ENCODE measurements at places on chromosomes 11 and 22.

DNA sequence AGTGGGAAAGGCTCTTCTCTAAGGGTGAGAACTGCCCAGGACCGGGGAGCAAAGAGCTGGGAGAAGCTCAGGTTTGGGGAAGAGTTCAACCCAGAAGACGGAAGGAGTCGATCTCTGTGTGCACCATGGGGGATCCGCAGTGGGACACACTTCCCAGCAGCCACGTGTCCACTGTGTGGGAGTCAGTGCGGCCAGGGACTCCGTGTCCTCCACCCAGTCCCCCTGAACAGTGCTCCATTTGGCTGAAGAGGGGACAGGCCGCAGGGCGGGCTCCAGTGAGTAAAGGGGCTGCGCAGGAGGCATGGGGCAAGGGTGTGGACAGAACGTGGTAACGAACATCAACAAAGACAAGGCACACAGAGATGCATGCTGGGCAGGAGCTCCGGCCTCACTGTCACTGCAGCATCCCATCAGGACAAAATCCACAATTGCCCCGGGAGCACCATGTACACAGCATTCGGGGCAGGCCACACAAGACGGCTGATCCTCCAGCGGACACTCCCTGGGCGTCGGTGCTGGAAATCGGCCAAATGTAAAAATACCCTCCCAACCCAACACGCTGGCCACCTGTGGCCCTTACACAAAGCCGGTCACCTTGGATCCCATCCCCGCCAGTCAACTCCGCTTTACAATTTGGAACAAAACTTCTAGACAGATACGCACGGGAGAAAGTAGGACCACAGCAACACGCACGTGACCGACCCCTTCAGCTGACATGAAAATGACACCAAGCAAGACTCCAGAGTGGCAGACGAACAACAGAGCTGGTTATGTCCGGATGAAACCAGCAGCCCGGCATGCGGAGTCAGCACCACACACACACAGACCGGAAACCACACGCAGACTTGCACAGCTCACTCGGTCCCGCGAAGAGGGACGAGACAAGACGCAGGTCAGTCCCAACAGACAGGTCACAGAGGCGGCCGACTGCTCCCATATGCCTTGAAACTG lies 366.8 kb downstream of the SHANK2 start:
- no peak for DNase-seq

- no peak for DNase-seq
These were observed 30.9 kb downstream of the EIF3F start for GRCh38 chr11:8017894-8018483.

GRCh38 chr22:24005201-24005600 lies at the start of gene GSTT4:
TSS of gene GSTT4 (minus strand) at chr22:24005453. CDS start at chr22:24005356, 97 bp downstream.
- DNase-seq = no peak

DNA sequence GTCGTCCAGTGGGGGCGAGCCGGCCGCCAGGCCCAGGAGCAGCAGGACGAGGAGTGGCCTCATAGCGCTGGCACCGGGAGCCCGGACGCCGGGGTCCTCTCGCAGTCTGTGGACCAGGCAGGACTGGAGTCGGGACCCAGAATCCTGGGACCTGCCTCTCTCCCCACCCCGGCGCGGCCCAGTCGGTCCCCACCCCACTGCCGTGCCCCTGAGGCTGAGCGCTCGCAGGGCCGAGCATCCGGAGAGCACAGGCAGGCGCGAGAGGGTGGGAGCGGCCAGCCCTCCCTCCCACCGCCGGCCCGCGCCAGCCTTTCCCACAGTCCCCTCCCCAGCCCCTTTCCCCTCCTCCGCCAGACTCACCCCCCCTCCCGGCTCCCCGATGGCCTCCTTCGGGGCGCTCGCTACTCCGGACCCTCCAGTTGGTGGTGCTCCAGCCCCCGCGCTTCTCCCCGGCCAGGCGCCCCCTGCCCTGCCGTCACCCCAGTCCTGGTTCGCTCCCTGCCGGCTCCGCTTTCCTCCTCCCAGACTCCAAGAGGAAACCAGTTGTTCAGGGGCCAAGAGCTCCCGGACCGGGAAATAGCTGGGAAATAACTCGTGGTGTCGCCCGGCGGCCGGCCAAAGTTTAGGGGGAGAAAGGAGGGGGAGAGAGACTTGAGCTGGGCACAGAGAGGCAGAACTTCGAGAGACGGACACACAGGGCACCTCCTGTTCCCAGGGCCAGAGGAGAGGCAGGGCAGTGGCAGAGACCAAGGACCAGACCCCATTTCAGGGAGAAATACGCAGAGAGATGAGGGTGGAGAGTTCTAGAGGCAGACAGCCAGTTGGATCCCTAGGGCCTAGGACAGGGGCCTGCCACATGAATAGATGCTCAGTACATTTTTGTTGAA lies at the start of gene C1QTNF5:
C1QTNF5 (minus strand) TSS at position 549 of the 887 bp plus-strand sequence; CDS start at position 63, 486 bp downstream.
- DNase-seq = no peak

All from bone marrow (tissue), 2 donors.